NCI-H460 (cell line): ENCODE measurements at places on chromosomes 1 and 21.

DNA sequence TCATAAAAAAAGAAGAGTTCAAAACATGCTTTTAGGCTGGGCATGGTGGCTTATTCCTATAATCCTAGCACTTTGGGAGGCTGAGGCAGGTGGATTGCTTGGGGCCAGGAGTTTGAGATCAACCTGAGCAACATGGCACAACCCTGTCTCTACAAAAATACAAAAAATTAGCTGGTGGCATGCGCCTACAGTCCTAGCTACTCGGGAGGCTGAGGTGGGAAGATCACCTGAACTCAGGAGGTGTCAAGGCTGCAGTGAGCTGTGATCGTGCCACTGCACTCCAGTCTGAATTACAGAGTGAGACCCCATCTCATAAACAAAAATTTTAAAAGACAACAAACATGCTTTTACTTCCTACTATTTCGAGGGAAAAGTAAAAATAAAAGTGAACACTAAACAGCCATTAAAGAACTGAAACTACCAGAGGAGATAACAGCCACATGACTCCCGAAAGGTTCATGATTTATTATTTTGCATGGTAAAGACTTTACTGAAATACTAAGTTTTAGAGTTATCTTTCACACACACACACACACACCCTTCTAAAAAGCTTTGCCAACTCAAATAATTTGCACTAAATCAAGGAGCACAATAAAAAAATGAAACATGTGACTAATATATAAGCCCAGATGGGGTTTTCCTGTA, 48.1 kb downstream of the USP1 start:
- DNase-seq, result no peak

GRCh38 chr1:166470014-166470413, 303.2 kb upstream of the FAM78B start:
- no peak for DNase-seq

DNA sequence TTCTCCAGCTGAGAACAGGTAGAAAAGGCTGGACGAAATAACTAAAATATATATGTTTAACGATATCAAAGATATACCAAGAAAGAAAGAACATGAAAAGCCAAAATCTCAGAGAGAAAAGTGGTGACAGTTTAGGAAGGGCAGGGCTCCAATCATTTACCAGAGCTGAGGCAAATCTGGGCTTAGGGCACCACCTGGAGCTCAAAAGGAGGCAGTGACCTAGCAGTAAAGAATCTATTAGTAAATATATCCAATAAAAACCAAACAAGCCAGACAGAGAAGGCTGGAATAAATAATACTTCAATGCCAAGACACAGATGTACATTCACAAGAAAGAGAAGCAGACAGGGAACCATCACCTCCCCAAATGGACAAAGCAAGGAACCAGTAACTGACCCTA, 43.5 kb downstream of the CHIA start:
- no peak for DNase-seq

DNA sequence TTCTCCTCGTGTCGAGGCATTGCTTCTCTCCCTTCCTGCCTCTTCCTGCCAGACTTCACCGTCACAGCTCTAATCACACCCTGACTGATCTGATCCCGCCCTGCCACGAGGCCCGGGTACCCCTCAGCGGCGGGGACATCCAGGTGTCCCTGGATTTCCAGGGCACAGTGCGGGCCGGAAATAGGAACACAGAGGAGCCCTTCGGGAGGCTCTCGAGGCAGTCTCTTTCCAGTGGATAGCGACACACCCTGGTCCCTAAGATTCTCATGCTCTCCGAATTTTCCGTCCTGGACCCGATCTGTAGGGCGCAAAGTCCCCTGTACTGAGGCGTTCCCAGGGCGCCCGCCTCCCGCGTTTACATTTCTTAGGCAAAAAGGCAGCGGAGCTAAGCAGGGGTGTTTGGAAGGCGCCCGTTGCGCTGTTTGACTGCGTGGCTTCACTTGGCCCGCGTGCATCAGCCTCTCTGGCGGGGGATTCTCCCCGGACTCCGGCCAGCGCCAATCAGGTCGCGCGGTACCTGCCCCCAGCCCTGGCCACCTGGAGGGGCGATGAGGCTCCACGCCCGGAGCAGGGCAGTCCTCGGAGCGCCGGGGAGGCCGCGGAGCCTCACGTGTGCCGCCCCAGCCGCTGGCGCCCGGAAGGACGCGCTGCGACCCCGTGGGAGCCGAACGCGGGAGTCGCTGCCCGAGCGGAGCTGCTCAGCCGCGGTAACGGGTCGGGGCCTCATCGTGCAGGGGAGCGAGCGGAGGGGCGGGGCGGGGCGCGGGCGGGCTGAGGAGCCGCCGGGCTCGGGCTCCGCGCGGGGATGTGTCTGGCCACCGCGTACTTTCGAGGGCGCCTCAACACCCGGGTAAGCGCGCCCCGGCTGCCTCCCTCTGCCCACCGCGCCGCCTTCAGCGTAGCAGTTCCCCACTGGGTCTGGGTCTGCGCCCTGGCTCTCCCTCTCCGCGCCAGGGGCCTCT, at the start of gene FAM163A:
FAM163A (plus strand) TSS at position 575 of the 962 bp plus-strand sequence. CDS start 69,807 bp downstream, outside the sequence.
- DNase-seq, result no peak

GRCh38 chr1:11500881-11501280, 21.9 kb downstream of the DISP3 start:
- DNase-seq, result no peak

DNA sequence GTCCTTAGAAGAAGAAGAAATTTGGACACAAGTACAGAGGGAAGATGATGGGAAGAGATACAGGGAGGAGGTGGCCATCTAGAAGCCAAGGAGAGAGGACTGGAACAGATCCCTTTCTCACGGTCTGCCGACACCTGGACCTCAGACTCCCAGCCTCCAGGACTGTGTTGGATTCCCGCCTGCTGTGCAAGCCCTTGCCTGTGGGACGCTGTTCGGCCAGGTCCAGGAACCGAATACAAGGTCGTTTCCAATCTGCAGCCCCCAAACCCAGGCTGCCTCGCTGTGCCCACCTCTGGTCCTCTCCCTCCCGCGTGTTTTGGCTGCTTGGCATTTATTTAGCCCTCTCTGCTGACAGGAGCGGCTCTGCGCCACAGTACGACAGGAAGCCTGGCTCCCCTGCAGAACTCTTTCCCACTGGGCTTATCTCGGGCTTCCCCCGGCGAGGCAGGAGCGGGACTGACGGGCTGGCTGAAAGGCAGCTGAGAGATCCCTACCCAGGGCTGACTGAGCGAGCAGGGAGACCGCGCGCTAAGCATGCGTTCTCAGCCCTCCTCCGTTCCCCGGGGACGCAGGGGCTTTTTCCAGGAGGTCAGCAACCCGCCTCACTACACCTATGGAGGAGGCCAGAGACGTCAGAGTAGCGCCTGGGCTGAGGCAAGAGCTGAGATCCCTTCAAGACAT, 238.4 kb downstream of the TNR start:
- no peak for DNase-seq

DNA sequence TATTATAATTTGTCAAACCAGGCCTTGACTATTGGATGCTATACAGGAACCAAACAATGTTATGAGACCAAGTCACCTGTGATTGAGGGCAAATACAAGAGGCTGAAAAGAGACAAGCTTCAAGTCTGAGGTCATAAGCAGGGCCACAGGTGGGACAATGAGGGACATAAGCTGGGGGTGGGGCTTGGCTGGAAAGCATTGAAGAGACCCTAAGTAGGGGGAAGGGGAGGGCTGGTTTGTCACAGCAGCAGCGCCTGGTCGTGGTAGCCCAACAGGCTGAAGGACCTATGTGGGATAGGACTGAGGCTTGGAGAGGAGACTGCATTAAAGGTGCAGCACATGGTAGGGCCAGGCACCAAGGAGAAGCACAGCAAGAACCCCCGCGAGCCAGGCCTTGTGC, 17.9 kb downstream of the HMGN2 start:
- no peak for DNase-seq

DNA sequence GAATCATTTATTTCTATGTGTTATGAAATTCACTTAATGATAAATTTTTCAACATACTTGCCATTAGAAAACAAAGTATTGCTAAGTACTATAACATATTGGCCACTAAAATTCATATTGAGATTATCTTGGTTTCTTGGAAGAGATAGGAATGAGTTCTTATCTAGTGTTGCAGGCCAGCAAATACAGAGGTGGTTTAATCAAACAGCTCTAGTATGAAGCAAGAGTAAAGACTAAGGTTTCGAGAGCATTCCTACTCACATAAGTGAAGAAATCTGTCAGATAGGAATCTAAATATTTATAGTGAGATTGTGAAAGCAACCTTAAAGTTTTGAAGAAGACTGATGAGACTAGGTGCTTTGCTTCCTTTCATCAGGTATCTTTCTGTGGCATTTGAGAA, 37.9 kb upstream of the FOXE3 start:
- DNase-seq, result no peak

- no peak for DNase-seq
These were observed 144.3 kb upstream of the PRMT6 start for GRCh38 chr1:106912131-106912530.

GRCh38 chr1:48093696-48094528, 96.7 kb upstream of the TRABD2B start:
- peak; percentile 36 for DNase-seq

DNA sequence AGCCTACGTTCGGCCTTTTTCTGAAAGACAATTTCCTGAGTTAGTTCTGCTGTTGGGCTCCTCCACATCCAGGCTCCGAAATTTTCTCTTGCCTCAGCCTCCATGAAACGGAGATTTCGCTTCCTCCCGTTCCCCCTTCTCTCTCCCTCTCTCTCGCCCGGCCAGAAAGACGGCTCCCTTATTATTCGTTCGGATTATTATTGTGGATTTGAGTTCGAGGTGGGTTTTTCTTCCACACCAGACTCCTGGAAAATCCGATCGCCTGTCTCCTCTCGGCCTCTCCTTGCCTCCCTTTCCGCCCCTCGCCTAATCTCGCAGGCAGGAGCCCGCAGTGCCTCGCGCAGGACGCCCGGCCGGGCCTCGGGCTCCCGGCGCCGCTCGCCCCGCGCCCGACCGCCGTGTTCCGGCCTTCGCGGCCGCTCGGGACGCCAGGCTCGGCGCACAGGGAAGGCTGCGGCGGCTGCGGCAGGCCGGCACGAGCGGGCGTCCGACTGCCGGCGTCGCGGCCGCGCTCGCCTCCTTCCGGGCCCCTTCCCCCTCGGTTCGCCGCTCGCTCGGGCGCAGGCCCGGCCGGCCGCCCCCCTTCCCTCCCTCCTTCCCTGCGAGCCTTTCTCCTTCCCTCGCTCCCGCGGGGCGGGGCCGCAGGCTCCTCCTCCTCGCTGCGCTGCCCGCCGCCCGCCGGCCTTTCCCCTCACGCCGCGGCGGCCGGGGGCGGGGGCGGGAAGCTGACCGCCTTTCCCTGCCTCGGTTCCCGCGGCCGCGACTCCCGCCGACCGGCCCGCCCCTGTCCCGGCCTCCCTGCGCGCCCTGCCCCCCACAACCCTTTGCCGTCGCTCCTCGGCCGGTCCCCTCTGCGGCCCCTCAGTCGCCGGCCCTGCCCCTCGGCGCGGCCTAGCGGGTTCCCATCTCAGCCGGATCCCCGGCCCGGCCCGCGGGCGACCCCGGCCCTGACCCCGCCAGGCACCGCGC, at the start of gene ARHGEF11:
ARHGEF11 (minus strand) TSS at position 493 of the 969 bp plus-strand sequence. CDS start 1,412 bp downstream, outside the sequence.
- DNase-seq, result peak; percentile 90

DNA sequence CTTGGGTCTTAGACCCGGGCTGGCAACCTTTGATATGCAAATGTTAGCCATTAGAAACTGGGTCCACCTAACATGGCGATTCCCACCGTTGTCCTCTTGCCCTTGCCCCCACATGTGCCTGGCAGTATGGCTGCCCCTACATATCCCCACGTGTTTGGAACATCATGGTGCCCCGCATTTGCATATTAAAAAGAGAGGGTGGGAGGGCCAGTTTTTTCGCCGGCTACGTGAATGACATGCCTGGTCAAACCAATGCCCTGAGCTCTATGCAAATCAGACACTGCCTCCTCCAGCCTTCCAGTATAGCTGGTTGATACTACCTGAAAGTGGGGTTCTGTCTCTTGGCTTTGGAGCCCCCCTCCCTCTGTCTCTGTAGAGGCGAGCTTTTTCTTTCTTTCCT, 133.0 kb downstream of the CDC42BPA start:
- no peak for DNase-seq

DNA sequence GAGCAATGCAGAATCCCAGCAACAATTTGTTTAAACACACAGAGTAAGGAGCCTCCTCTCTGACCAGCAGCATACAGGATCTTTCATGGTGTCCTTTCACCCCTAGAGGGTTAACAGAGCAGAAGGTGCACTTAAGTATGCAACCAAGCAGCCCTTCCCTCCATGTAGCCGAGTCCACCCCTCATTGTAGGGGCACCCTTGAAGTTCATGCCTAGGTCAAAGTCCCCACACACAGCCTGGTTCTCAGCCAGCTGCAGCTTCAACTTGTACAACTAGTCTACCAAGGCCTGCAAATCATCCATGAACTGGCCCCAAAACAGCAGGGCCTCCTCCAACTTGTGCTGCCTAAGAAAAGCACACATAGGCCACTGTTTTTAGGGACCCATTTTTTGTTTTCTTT, 7.0 kb upstream of the BMP8B start:
- no peak for DNase-seq

DNA sequence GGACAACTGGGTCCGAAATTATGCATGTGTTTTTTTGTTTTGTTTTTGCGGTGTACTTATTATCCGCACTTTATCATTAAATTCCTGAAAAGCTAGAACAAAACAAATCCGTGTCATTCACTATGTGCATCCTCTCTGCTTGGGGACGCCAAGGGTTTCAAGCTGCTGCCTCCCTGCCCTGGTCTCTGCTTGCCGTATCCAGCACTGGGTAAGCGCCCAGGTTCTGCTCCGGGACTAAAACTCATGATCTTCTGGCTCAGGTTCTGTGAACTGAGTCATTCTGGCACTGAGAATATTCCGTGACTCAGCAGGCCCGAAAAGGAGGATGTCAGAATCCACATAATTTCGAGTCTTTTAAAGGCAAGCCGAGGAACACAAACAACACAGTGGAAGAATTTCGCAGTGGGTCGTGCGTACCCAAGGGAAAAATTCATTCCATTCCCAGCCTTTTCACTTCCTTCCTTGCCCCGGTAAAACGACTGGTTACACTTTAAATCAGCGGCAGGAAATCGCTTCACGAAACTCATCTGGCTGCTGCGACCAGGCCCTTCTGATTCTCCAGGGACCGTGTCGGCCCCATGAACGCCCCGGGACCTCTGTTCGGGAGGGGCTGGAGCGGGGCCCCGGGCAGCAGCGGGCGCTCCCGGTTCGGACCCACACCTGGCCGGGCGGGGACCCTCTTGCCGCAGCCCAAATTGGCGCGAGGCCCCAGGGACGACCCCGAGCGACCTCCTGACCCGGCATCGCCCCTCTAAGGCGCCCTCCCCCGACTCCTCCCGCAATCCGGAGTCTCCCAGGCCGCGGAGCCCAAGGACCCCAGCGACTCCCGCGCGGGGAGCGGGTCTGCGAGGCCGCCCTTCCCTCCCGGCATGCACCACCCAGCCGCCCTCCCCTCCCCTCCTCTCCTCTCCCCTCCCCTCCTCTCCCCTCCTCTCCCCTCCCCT, 746 bp upstream of the LAMC1 start:
- peak; percentile 98 for DNase-seq
